GM23248 (cell line): ENCODE measurements at places on chromosomes 7 and 10. TPM values are rescaled to one million over a fixed set of nuclear protein-coding genes. Genes with fewer than 3 reads are reported as not detected.

Gene AGR3
- not detected in 2 replicates for total RNA-seq

Gene MYO1G
- total RNA-seq: not detected in 2 replicates

Gene MBL2
- total RNA-seq: not detected in 2 replicates

Gene SLC25A28
- total RNA-seq: 22.8 and 37.6 TPM in 2 replicates

Gene NRP1
- 134 and 152 TPM in 2 replicates for total RNA-seq

Gene COL26A1
- total RNA-seq: 1.6 TPM in 1 of 2 replicates, not detected in the other

Gene CYP26C1
- total RNA-seq: not detected in 2 replicates

- no peak for DNase-seq
These were observed 26.6 kb upstream of the LMTK2 start for GRCh38 chr7:98079891-98080648.

DNA sequence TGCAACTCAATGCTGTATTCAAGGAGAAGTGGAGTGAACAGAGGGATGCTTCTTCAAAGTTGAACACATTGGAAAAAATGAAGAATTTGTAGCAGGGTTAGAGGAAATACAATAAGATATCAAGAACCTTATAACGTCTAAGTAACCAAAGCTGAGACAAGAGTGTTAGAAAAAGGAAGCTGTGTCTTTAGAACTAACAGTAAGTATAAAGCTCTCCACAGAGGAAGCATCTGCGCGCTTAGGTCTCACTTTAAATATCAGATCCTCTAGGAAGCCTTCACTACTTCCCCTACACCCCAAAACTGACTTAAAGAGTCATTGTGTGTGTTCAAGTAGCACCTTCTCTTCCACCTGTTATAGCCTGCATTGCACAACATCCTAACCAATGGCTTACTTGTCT lies 43.0 kb downstream of the CH25H start:
- DNase-seq: no peak

GRCh38 chr10:132537684-132538001 lies at the start of gene INPP5A:
TSS of gene INPP5A (plus strand) at chr10:132537787. CDS start at chr10:132538097, 310 bp downstream.
- no peak for DNase-seq

DNA sequence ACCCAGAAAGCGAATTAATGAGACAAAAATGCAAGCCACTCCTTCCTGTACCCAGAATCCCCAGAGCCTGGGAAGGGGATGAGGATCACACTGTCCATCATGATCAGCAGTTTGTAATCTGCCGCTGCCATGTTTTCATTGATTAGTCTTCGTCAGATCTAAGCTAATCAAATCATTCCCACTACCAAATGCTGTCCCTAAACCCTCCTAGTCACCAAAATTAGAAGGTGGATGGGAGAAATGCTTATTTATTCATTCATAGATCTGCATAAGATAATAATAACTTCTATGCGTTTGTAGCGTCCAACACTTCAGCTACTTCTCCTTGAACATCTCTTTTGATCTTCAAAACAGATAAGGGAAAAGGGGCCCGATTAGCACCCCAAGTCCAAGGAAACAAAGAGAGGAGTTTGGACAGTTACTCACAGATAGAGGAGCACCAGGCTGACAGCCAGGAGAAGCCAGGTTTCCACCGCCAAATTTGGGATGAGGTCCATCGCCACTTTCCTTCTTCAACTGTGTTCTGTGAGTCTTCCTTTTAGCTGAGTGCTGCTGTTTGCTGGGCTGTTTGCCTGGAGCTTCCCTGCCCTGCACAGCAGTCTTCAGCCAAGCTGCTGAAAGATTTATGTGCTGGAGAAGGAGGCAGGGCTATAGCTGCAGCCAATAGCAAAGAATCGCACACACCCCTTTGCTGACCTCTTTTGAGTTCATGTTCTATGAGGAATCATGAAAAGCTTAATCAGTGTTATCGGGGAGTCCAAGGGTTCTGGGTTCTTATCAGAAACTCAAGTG lies at the start of gene CYP3A5:
Gene CYP3A5 (minus strand): TSS at position 597 of the 792 bp plus-strand sequence. CDS start 100 bp downstream, at position 497.
- DNase-seq: peak; percentile 26

DNA sequence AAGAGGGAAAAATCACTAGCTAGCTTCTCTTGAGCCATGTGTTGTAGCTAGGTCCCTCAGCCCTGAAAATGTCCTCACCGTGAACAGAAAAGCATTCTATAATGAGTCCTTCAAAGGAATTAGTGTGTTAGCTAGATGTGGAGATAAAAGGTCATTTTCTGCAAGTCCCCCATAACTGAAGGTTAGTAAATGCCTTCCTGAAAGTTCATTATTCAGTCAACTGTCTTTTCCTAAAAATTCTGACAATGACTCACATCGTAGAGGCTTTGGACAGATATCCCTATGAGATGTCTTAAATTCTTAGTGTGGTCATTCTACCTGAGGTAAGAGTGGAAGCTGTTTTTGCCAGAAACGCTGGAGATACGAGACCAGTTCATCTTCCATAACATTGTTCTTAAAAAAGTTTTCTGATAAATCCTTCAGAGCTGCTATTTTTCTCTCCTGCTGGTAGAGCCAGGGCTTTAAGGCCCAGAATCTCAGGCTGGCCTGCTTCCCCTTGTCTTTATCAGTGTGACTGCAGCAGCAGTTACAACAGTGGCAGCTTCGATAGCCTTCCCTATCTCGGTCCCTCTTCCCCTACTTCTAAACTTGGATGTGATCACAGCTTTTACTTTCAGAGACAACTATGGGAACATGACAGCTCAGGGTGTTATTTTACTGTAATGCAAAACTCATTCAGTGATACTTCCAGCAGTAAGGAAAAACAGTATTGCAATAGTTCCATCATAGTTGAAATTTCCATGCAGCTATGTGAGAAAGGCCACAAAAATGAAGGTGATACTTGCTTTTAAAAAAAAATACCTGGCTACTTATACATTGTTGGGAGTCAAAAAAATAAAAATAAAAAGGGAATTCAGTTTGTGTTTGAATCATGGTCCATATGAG lies 37.3 kb upstream of the PRKAR2B start:
- no peak for DNase-seq

DNA sequence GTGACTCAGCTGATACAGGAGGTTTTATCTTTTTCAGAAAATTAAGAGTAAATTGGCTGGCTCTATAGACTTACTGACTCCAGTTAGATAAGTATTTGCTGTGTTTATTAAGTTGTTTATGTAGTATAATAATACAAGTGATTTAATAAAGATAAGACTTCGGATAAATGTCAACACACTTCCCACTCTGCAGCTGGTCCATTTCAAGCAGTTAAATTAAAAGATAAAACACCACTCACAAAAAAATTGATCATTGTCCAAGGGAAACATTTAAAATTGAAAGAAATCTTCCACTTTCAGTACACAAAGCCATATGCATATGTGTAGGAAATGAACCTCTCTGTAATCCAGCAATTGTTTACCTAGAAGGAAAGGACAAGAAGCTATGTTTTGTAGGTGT lies 106.1 kb upstream of the SP8 start:
- no peak for DNase-seq

DNA sequence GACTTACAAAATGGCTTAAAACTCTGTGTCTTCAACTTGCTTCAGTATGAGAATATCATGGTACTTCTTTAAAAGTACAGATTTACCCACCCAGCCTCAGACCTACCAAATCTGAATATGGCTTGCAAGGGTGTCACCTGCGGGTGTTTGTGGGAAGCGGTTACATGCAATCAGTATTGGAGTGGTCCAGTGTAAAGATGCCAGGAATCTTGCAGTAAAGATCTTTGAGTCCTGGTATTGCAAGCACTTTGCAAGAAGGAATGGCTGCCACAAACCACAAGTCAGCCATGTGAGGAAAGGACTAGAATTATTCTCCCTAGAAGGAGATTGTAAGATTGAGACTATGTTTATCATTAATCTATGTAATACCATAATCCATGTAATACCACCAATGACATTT lies 115.1 kb downstream of the PON1 start:
- DNase-seq: no peak

- peak; percentile 80 for DNase-seq
These were observed 96.8 kb downstream of the GLCCI1 start for GRCh38 chr7:8065356-8065813.

GRCh38 chr7:22666732-22667131 lies 60.3 kb upstream of the IL6 start:
- peak; percentile 65 for DNase-seq

DNA sequence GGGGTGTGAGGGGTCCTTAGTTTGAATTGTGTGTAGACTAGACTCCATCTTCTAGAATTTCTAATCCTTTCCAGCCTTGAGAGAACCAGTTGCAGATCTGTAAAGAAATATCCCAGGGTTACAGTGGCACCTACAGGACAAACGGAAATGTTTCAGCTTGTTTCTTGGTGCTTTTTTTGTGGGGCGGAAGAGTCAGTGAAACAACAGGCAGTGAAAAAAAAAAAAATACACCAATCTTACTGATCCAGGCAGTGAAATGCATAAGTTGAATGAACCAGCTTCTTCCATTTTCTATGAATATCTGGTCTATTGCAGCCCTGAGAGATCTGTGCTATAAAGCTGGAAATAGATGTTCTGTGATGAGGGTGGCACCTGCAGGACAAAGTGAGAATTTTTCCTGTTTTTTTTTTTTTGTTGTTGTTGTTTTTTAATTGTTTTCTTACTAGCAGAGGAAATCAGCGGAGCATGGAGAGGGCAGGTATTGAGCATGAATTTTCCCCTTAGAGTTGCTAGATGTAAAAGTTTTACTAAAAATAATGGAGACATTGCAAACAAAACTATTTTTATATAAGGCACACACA lies 81.9 kb upstream of the DYNC1I1 start:
- DNase-seq: peak; percentile 60

DNA sequence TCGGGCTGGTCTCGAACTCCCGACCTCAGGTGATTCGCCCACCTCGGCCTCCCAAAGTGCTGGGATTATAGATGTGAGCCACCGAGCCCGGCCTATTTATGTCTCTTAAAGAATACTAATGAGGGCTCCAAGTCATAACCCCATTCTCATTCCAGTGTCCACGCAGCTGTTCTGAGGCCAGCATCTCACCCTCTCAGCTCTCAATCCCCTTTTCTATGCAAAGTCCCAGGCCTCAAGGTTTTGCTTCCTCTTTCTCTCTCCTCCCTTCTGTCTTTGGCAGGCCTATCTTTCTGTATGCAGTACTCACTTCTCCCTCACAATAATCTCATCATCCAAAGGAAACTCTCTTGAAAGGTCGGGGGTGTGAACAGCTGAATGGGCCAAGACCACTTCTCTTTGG lies 28.0 kb upstream of the VSIR start:
- DNase-seq: no peak

- no peak for DNase-seq
These were observed 53.5 kb upstream of the ARMC3 start for GRCh38 chr10:22874189-22874854.

DNA sequence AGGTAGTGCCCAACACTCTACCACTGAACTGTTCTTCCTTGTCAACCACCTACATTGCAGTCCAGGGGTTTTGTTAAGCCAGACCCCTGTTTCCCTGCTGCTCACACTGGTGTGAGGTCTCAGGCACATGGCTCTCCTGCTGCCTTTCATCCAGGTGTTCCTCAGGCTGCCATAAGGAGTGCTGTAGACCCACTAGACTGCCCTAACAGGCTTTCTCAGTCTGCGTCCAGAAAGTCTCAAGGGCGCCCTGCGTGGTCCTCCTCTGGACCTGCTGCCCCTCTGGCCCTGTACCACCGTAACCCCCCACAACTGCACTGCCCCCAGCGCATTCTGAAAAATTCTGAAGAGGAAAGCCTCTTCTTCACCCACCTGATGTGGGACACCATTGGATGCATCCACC lies 225.7 kb upstream of the ANKRD30A start:
- DNase-seq: no peak

DNA sequence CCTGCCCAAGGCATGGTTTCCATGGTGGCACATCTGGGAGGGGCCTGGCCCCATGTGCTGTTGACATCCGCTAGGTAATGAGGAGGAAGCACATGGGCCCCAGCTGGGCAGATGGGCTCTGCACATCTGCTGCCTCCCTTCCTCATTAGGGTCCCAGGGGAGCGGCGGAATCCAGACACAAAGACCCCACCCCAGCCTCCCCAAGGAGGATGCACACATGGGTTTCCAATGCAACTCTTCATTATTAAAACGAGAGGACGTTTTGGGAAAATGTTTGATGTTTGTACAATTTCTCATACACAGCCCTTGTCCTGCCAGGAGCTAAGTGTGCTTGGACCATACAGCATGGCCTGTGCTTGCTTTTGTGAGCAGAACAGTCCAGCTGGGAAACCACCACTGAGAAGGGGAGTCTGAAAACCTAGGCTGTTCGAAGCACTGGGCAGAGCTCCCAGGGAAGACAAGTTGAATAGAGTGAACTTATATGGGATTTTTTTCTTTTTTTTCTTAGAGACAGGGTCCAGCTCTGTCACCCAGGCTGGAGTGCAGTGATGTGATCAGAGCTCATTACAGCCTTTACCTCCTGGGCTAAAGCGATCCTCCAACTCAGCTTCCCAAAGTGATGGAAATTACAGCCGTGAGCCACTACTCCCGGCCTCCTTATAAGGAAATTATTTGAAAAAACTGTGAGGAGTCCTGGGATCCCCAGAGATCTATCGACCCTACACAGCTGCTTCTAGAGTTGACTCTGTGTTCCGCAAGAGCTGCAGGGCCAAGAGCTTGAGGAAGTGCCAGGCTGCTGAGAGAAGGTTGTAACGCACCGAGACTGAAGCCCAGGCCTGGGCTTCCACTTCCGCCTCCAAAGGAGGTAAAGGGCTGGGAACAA lies 23.4 kb downstream of the FAM107B start:
- peak; percentile 10 for DNase-seq

GRCh38 chr7:104469166-104469820 lies 140.9 kb downstream of the LHFPL3 start:
- no peak for DNase-seq

DNA sequence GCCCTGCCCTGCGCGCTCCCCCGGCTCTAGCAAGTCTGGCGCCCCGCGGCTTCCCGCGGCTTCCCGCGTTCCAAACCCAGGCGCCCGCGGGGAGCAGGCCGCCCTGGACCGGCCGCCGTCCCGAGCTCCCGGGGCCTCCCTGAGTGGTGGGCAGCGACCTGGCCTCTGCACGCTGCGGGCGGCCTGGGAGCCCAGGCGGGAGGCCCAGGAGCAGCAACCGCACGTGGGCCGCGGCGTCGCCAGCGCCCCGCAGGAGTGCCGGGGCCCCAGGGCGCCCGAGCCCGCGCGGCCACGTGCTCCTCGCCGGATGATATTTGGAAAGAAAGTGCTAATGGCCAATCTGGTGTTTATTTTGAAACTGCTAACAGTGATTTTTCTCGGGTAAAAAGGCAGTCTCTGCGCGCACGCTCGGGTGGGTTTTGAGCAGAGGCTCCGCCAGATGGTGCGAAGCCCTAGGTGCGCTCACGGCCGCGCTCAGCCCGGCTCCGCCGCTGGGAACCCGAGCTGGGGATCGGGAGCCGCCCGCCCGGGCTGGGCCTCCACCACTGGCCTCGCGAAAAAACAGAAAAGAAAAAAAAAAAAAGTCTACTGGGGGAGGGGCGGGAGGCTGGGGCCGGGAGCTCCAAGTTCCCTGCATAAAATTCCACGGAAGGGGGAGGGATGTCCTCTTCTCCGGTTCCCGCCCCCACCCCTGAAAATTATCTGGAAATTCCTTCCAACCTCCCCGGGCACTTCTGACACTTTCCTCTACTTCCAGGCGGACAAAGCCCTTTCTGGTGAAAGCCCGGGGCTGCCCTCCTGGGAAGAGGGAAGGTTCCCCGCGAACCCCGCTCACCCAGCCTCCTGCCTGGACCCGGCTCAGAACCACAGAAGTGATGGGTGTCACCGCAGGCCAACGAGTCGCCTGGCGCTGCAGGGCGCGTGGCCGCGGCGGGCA lies 4.3 kb downstream of the EBF3 start:
- no peak for DNase-seq
